Activated CD4-positive, CD25-positive, alpha-beta regulatory T cell treated with anti-CD3 and anti-CD28 coated beads, Interleukin-2, amount 50 U/mL, for 72 hours (primary cell): ENCODE measurements at places on chromosomes 12 and 14.

DNA sequence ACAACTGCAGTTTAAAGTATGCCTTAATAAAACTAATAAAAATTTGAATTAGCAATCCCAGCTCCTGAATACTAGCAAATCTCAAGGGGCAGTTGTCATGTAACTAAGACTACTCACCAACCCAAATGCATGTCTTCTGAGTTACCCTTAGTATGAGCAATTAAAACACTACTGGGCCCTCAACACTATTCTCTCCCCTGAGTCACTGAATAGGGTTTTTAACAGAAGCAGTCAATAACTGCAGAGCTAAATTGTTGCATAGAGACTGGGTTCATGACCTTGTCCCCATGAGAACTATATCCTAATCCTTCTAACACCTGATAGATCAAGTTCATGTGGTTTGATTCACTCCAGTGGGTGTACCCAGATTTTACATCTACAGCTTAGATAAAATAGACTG lies 38.8 kb downstream of the MDM1 start:
- DNase-seq, result no peak

GRCh38 chr14:60807971-60808370 lies 73.4 kb downstream of the MNAT1 start:
- DNase-seq, result no peak

DNA sequence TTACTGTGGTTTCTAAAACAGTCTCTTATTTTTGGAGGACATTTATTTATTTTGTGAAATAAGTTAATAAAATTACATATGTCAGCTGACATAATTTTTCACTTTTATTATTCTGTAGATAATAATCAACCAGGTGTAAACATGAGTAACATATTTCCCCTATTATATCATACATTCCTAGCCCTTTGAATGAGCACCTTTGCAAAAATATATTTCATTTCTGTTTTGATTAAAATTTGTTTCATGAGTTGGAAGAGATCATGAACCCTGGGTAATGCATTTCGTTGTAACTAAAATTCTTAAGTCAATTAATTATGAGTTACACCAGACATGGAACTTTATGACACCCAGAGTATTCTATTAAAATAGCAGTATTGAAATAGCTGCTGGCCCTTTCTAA lies 56.3 kb downstream of the SLC16A7 start:
- no peak for DNase-seq

DNA sequence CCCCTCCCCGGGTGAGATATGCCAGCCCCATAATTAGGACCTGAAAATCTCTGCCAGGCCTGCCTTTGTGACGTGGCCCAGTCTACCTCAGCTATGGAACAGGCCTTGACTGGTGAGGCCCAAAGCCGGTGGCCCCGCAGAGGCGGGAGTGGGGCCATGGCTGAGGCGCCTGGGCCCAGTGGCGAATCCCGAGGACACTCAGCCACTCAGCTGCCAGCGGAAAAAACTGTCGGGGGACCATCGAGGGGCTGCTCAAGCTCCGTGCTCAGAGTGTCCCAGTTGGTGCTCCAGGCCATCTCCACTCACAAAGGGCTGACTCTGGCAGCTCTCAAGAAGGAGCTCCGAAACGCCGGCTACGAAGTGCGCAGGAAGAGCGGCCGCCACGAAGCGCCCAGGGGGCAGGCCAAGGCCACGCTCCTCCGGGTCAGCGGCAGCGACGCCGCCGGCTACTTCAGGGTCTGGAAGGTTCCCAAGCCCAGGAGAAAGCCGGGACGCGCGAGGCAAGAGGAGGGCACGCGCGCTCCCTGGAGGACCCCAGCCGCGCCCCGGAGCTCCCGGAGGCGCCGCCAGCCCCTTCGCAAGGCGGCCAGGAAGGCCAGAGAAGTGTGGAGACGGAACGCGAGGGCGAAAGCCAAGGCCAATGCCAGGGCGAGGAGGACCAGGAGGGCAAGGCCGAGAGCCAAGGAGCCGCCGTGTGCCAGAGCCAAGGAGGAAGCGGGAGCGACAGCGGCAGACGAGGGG lies 21.4 kb downstream of the ZNF641 start:
- no peak for DNase-seq

DNA sequence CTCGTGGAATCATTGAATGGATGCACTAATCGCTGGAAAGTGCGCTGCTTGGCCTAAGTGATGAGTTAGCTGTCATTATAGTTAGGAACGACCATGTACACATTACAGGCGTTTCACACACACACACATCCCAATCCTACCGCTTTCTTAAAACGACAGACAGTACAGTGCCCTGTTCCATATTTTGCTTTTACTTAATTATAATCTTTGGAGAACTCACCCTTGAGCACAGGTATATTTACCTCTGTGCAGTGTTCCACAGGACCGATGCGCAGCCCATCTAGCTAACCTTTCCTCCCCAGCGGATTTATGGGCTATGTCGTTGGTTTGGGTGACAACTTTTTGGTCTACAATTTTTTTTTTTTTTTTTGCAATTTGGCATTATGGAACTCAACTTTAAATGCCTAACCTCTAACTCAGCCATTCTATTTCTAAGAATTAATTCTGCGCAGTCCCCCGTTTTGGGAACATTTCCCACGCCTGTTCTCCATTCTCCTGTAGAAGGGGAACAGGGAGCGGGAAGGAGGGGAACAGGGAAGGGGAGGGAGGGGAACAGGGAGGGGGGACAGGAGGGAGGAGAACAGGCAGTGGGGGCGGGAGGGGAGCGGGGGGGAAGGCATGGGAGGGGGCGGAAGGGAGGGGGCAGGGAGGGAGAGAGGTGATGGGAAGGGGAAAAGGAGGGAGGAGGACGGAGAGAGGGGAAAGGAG lies 663 bp upstream of the ULK1 start:
- no peak for DNase-seq

DNA sequence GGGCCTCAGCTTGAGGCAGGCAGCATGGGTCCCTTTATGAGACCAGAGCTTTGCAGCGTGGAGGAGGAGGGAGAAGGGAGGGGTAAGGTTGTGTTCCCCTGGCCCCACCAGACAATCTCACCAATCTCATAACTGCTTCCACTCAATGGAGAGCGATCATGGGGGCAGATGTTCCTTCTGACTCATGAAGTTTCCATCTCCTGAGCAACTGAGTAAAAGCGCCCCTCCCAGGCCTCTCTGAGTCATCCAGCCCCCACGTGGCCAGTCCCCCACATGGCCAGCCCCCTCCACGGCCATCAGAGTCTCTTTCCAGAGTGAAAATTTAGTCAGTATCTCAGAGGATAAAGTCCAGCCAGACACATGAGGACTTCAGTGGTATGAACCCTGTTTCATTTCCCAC lies 39.2 kb upstream of the PLXNC1 start:
- no peak for DNase-seq

DNA sequence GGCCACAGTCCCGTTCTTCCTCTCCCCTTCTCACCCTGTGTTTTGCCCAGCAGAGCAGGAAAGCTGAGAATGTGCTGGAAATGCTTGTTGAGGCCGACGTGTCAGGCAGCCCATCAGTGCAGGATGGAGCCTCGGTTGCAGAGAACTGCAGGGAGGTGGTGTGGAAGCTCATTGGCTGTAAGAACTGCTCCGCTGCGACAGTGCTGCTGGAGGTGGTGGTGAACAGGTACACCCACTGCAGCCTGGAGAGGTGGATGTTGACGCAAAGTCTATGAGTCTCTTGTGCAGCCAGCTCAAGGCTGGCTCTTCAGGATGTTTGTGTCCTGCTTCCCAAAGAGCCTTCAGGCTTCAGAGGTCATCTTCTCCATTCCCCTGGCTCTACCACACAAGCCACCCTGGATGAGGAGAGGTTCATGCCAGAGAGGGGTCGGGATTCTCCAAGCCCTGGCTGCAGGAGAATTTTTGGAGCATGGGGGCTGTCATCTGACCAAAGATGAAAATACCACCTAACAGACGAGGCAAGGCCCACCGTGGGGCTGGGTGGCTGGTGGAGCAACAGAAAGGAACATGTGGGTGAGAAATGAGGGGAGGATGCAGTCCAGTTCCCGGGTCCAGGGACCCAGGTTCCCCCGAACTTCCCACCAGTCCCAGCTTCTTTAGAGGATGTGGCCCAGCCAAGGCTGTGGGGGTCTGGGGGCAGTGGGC lies 174.1 kb upstream of the PRMT8 start:
- no peak for DNase-seq

DNA sequence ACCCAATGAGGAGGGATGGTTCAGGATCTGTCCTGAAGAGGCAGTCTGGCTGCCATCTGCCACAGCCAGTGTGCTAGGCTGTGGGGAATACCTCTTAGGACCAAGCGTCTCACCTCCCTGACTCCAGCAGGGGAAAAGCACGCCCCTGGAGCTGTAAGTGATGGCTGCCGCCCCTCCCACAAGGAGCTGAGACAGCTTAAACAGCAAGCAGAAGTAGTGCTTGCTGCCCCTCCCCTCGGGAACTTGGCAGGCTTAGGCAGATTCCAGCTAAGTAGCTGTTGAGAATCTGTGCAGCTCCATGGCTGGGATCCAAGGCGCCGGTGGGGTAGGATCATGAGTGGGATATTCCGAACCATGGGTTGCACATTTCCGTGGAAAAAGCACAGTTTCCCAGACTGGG lies 360.4 kb upstream of the MDGA2 start:
- no peak for DNase-seq

DNA sequence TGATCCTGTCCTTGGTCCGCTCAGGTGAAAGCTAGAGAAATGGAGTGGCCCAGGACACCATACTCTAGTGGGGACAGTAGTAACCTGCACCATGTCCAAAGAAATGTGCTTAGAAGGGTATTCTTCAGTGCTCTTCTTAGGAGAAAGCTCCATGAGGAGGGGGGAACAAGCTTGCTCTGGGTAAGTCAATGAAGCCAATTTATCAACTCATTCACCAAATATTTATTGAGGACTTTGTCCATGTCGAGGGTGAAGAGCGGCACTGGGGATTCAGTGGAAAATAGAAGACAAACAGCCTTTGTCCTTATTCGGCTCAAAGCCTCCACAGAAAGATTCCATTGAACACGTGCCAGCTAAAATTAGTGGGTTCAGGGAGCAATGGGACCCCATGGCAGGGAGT lies 677.8 kb downstream of the BCL11B start:
- no peak for DNase-seq

GRCh38 chr12:123532808-123533649 lies 490 bp downstream of the RILPL1 start:
- peak; percentile 44 for DNase-seq

GRCh38 chr12:46661110-46661845 lies 164.5 kb downstream of the SLC38A4 start:
- DNase-seq, result no peak

DNA sequence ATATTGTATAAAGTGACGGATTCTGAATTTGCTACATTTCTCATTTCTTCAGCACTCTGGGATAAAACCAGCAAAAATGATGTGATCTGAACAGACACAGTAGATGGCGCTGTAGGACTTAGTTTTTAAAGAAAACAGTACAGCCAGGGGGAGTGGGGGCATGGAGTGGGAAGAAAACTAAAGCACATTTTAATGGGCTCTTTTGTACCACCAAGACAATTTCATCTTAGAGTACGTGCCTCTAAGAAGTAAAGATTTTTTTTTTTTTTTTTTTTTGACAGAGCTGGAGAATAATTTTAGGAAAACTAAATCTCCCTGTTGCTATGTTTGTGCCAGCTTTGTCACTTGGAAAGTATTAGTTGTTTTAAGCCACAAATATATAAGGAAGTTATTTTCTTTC lies 124.4 kb downstream of the RAD51B start:
- no peak for DNase-seq

DNA sequence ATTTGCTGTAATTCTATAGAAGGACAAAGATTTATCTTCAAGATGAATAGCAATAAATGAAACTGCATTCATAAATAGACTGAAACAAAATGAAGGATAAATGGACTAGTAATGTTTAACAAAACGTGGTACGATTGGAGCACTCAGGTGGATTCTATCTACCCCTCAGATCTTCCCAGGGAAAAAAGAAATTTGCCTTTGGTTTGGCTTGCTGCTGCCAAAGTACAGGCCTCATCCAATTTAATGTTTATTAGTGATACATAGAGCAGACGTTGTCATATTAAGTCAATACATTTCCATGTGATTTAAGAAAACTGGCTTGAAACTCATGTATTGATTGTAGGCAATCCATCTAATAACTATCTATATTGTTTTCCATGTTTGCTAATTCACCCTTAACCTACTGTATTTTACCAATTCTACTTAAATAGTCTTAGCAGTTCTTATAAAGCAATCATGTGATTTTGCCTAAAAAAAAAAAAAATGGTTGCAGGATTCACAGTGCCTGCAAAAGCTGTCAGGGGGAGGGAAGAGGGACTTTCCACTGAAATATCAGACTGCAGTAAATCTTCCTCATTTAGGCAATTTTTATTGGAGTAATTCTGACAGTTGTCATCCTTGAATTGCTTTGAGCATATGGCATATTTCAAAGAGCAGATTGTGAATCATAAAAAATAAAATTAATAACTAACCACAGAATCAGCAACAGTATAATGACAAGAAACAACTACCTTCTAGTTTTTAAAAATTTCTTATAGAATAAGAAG lies 242.2 kb upstream of the NPAS3 start:
- DNase-seq, result no peak
